Left lobe of liver (tissue), 2 donors: ENCODE measurements at places on chromosomes 3 and 15.
A peak's percentile ranks its signal among the peaks of the same experiment; 100 is the strongest.

DNA sequence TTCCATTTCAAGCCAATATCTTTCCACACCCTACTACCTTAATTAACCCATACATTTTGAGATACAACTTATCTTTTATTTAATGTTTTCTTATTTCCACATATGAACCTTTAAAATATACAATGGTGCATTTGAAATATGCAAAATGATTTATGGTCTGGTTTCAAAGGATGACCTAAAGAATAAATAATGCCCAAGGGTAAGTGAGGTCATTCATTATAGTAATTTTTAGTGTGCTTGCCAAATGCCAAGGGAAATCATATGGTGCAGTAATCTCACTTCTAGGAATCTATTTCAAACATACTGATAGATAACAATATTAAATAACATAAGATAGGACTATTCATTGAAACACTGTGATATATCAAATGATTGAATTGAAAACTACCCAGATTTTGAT, 1055.4 kb downstream of the AGBL1 start:
- DNase-seq = no peak

GRCh38 chr3:5002174-5002870, 23.1 kb downstream of the BHLHE40 start:
- no peak for DNase-seq

DNA sequence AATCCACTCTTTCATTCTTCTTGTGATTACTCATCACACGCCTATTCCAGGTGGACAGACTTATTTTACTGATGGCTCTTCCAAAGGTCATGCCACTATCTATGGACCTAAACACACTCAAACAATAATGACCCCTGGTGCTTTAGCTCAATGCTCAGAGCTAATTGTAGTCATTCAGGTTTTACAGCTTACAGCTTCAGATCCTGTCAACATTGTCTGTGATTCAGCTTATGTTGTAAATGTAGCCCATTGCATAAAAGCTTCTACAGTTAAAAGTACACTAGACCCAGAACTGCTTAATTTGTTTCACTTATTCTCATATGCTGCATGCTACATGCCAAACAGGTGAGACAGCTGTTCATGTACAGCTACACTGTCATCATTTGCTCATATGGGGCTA, 49.2 kb downstream of the LSM3 start:
- DNase-seq = no peak

- no peak for DNase-seq
These were observed 74.9 kb downstream of the CEMIP start for GRCh38 chr15:80854104-80854503.

DNA sequence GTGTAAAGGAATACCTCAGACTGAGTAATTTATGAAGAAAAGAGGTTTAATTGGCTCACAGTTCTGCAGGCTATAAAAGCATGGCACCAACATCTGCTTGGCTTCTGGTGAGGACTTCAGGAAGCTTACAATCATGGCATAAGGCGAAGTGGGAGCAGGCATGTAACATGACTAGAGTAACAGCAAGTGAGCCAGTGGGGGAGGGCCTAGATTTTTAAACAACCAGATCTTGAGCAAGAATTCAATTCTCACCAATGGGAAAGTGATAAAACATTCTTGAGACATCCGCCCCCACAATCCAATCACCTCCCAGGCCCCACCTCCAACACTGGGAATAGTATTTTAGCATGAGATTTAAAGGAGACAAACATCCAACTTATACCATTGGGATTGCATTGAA, 44.2 kb upstream of the BCL2A1 start:
- DNase-seq = peak; percentile 4

DNA sequence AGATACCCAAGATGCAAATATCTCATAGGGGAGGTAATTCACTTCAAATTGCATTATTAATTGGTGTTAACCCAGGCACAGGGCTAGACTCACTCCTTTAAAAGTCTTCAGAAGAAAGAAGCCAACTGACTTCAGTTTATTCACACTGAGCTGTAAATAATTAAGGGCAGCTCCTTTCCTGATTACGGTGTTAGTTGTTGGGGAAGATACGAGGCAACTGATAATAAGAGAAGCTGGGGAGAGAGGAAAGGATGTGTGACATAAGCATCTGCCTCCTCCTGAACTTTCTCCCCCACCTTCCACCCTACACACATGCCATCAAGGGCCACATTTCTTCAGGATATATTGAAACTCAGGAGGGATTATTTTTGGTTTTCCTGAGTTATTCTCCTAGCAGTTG, 47.5 kb downstream of the ADGRG7 start:
- no peak for DNase-seq

DNA sequence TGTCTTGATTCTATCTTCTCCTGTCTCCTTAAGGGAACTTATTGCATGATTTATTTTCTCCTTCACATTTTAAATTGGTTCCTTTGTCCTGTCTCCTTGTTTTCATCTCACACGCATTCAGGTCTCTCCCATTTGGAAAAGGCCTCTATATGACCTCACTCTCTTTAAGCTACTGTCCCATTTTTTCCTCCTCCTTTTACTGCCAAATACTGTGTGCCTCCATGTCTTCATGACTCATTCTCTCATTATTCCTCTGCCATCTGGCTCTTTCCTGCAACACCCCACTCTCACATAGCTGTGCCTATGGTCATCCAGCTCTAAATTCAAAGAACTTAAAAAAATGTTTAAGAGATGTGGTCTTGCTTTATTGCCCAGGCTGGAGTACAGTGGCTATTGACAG, 48.0 kb downstream of the TYRO3 start:
- DNase-seq = no peak

DNA sequence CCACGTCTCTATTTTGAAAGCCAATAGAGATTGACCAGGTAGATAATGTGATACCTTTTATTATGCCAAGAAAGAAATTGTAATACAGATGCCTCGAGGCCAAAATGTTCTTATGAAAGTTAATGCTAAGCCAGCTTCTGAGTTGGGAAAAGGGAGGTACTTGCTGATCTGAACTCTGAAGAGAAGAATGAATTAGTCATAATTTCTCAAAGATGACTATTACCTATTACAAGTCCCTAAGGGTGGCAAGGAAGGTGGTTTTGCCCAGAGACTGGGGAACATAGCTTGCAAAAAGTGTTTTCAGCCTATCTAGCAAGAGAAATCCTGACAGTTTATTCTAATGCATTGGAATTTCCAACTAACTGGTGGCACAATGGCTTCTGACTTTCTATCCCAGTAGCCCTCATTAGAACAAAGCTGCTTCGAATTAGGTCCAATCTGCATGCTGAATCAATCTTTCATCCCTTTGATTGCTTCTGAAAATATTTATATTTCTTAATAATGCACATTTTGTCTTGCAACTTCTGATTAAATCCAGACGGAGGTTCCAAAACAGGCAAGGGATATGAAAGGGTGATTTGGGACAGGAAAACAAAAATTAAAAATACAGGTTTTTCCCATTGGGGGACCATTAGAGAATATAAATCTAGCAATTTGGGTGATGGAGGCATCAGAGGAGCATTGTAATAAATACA, 17.7 kb upstream of the NR2F2 start:
- no peak for DNase-seq

DNA sequence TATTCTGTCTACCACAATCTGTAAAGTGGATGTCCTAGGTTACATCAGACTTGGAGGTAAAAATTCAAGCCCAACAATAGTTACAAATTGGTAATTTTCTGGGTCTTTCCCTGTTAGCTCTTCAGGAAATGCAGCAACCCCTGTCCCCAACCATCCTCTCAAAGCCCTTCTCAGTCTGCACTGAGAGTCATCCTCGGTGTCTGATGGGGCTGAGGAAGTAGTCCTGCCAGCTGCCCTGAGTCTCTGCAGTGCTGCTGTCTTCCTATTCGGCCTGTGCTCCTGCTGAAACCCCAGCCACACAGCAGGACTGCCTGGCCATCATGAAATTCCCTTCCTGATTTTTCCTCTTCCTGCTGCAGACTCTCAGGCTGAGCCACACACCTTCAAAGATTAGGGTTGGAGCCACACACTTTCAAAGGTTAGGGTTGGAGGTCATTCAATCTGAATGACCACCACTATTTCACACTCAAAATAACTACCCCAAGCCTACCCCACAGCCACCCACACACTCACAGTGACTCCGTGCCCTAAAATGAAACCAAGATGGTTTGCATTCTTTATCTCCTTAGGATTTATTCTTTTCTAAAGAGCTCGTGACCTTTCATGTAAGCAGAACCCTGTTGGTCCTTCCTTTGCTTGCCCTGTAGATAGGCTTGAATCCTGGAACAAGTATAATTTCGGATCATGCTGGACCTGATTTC, 17.6 kb downstream of the TRIM42 start:
- no peak for DNase-seq

- no peak for DNase-seq
These were observed 116.7 kb downstream of the CADPS start for GRCh38 chr3:62758296-62759066.

DNA sequence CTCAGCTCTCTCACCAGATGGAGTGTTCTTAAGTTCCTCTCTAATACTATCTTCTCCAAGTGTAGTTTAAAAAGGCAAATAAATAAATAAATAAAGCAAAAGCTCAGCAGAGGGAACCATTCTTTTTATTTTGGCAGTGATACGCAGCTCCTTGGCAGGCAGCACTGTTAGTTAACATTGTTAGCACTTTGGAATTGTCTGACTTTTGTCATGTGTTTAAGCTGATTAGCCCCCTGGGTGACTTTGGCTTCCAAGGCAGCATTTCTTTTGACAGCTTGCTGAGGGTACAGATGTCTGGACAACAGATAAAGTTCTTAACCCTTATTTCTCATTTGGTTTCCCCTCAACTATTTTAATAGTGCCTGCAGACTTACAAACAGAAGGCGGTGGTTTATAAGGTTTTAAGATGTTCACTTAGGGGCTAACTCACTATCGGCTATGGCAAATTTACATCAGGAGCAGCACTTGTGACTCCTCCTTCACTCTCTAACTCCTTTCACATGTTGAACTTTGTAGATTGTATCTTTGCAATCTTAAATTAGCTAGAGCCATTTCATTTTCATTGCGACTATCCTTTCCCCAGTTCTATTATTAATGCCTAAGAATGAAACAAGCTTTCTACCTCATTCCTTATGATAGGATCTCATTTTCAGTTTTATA, 213.4 kb downstream of the ZBBX start:
- no peak for DNase-seq

GRCh38 chr3:150828997-150829396, 66.0 kb upstream of the SIAH2 start:
- no peak for DNase-seq

DNA sequence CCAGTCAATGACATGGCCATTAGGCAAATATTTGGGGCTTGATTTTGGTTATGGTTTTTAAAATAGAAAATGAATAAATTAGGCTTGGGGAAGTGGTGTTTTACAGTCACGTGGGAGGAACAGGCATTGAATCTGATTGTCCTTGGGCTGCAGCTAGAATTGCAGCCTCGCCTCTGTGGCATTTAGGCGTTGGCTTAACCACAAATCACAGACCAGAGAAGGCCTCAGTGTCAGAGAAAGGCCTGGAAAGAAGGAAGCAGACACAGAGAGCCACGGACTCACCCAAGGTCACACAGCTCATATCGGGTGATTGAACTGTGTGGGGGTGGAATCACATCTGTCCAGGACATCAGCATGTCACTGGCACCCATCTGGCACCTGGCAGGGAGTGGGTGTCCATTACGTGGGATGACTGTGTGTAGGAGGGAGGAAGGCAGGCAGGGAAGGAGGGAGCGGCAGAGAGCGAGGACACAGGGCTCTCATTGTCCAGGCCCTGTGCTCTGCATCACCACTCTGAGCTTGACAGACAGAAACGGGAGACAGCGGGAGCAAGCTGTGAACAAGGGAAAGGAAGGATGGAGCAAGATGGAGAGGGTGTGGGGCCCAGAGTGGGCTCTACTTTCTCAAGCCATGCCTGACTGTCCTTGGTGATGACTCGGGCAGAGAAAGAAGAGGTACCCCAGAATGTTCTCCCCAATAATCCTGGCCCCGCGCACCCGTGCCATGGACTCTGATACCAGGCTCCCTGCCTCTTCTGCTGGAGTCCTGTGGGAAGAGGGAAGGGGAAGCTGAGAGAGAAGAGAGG, 186.4 kb downstream of the FAM43A start:
- DNase-seq = peak; percentile 45

GRCh38 chr3:160403796-160404470, 4.5 kb downstream of the SMC4 start:
- DNase-seq = no peak

DNA sequence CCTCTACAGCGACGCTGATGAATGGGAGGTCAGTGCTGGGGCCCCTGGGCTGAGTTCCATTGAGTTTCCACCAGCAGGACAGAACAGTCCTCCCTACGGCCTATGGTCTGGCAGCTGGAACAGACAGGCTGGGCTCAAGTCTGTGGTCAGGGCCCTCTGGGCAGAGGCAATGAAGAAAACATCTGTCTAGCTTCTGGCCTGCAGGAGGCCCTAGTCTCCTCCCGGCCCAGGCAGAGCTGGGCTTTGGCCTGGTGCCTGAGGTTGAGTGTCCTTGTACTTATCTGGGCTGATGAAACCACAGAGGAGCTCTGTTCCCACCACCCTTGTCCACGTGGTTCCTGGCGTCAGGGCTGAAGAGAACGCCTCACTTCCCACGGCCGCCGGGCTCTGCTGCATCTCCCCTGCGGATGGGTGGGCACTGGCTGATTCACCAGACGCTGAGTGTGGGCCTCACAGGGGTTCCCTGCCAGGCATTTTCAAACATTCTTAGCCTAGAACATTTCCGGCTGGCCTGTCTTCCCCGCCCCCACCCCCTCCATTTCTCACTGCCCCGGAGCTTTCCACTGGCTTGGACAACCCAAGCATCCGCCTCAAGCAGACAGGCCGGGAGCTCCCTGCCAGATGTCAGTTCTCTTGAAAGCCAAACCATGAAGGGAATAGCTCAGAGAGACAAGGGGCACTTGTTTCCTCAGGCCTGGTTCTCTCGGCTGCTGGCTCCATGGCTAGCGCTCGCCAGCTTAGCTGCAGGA, 20.3 kb downstream of the PPCDC start:
- DNase-seq = peak; percentile 92

GRCh38 chr15:58469432-58470353, 37.9 kb downstream of the LIPC start:
- DNase-seq = no peak

DNA sequence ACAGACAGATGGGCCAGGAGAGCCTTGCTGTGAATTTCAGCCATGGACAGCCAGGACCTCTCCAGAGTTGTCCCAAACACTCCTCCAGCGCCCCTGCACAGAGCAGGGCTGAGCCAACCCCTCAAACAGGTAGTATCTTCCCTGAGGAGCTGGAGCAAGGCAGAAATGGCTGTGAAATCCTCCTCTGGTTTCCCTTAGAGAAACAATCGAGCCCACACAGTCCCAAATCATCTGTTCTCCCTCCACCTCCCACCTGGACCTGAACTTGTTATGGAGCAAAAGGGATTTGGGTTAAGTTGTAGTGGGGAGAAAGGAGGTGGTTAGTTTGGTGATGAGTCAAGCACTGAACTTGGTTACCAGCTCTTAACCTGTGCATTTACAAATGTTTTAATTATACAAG, 205.7 kb upstream of the BHLHE40 start:
- no peak for DNase-seq

- DNase-seq = no peak
These were observed 9.5 kb downstream of the SMAD3 start for GRCh38 chr15:67074886-67075229.

DNA sequence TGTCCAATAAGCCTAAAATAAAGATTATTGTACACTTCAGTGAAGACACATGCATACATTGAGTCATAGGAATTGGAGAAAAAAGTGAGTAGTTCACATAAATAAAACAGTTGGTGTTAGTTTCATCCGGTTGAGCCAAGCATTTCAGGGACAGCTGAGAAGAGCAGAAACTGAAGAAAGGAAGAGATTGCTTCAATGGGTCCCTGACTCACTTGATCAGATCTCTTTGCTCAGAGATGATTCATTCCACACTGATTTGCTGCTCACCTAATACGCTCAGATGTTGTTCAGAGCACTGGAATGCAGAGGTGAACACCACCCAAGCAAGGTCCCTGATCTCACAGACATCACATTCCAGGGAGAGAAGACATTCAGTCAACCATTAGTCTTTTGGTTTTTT, 93.7 kb downstream of the RAD18 start:
- DNase-seq = no peak
